ENCODE measurements at places on chromosomes 6 and 20. TPM values are rescaled to one million over a fixed set of nuclear protein-coding genes. Genes with fewer than 3 reads are reported as not detected.

The RSPO3 gene
- not detected for total RNA-seq

The EEF1E1 gene
- 69.7 TPM for total RNA-seq

The PRPH2 gene
- not detected for total RNA-seq

The LHFPL5 gene
- 0.71 TPM for total RNA-seq

The MTFR2 gene
- 13.2 TPM for total RNA-seq

The ZBTB12 gene
- 10.3 TPM for total RNA-seq

The C20orf96 gene
- 22.1 TPM for total RNA-seq

The MC3R gene
- not detected for total RNA-seq

The THBS2 gene
- total RNA-seq: 0.39 TPM

The TGIF2 gene
- total RNA-seq: 17.1 TPM

The ADIG gene
- not detected for total RNA-seq

The MDN1 gene
- 53.6 TPM for total RNA-seq

The SNAI1 gene
- total RNA-seq: 13.4 TPM

The KDM1B gene
- 24.5 TPM for total RNA-seq

The HLA-DRB5 gene
- not detected for total RNA-seq

The HMGCLL1 gene
- not detected for total RNA-seq

The ANGPT4 gene
- not detected for total RNA-seq

The PPP1R3G gene
- 0.27 TPM for total RNA-seq

The TFAP2D gene
- total RNA-seq: not detected

The HLA-DMA gene
- 12.1 TPM for total RNA-seq

The CPXM1 gene
- total RNA-seq: 0.17 TPM

The SLA2 gene
- total RNA-seq: 0.12 TPM

The GTF3C6 gene
- total RNA-seq: 32.0 TPM

The CTSZ gene
- total RNA-seq: 100 TPM

The MACROD2 gene
- 3.7 TPM for total RNA-seq

The TRIM27 gene
- total RNA-seq: 62.5 TPM

The NKX2-2 gene
- total RNA-seq: not detected

The HLA-DRA gene
- 4.7 TPM for total RNA-seq

The BAK1 gene
- total RNA-seq: 18.9 TPM

The METTL24 gene
- not detected for total RNA-seq

The RBPJL gene
- total RNA-seq: not detected

The RIMS1 gene
- total RNA-seq: not detected

The OLIG3 gene
- total RNA-seq: not detected

The SMLR1 gene
- total RNA-seq: not detected

The ERVFRD-1 gene
- total RNA-seq: not detected

The TLDC2 gene
- 0.32 TPM for total RNA-seq

The TNF gene
- total RNA-seq: 0.59 TPM

The RPP21 gene
- total RNA-seq: 70.4 TPM

The COL9A3 gene
- 29.7 TPM for total RNA-seq

The OOEP gene
- not detected for total RNA-seq

The KHDC1L gene
- 5.4 TPM for total RNA-seq

Data from HCT116 (cell line).